ENCODE measurements at places on chromosomes 5 and 9.

DNA sequence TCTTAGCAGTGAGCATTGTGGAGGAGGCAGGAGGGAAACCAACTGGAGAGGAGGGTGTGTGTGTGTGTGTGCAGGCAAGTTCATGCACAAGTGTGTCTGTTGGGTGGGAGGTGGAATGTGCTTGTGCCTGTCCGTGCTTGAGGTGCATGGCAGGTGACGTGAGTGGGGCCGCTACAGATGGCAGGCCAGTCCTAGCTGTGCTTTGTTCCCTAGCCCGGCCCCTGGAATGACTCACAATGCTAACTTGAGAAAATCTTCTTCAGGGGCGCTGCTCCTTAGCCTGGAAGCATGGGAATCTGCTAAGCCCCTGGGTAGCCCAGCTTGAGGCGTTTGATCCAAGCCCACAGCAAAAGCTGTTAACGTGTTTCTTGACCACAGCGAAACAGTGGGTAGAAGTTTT, 25.0 kb upstream of the DMRT2 start:
- DNase-seq = no peak

DNA sequence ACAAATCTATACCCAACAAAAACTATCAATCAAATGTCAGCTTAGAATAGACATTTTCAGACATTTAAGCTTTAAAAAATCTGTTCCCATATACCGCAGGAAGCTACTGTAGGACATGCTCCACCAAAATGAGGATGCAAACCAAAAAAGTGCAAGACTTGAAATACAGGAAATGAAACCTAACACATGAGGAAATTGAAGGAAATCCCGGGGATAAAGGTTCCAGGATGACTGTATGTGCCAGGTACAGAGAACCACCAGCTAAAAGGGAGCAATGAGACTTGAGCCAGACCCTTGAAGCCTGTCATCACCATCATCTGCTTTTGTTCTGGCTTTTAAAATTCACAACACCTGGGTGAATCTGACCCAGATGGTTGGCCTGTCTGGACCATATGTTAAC, 21.4 kb downstream of the DIAPH1 start:
- DNase-seq = no peak

DNA sequence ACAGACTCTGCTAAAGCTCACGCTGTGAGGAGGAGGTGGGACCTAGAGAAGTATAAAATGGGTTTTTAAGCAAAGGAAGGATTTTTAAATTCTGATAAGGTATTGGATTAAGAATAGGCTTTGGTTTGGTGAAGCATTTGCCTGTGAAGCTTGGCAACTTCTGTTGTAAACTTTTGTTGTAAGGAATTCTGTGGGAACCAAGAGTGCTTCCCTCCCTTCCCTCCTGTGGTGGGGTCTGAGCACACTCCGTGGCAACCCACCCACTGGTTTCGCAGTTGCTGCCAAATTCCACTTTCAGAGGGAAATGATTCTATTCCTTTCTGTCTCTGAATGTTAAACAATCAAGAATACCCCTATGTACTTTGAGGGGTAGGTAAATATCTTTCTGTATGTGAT, 28.6 kb upstream of the GTF2H2C start:
- no peak for DNase-seq

DNA sequence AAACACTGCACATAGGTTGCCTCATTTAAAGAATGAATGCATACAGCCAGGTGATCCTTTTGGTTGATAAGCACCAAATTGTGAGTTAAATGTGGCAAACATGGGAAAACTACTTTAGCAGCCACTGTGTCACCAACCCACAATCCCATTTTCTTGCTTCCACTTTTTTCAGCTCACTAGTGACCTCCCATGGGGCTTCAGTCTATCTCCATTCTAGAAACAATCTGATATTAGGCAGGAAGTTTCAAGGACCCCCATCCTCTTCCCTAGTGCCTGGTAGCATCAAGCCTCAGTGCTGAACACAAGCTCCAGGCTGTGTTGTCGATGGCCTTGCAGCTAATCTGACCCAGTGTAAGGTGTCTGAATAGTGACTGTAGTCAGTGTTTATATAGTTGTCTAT, 66.2 kb downstream of the PLPPR1 start:
- DNase-seq = no peak

- no peak for DNase-seq
Measured at GRCh38 chr9:84224246-84224645, 116.3 kb downstream of the SLC28A3 start.

DNA sequence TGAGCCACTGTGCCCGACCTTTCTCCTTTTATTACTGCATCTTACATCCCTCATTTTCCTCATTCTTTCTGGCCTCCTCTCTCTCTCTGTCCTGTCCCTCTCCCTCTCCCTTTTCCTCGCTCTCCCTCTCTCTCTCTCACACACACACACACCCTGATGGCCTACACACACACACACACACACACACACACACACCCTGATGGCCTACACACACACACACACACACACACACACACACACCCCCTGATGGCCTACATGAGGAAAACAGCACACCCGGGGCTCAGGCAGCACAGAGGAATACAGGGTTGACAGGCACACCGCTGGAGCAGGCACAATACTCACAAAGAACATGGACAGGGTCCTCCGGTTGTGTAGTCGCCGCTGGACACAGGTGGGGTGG, 3.8 kb upstream of the FCHSD1 start:
- DNase-seq = no peak

DNA sequence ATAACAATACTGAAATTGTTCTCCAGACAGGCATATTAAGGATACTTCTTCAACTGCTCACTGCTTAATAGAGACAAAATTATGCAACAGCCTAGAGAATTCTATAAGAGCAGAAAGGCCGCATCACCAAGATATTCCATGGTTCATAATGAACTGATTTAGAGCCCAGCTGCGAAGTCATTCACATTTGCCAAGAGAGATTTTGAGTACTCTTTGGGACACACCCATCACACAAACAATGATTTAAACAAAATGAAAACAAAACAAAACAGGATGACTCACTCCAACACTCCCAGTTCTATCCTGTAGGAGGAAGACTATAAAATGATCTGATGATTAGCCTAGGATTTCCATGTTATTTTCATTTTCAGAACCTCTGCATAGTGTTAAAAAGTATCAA, 145.7 kb upstream of the GNA14 start:
- no peak for DNase-seq

DNA sequence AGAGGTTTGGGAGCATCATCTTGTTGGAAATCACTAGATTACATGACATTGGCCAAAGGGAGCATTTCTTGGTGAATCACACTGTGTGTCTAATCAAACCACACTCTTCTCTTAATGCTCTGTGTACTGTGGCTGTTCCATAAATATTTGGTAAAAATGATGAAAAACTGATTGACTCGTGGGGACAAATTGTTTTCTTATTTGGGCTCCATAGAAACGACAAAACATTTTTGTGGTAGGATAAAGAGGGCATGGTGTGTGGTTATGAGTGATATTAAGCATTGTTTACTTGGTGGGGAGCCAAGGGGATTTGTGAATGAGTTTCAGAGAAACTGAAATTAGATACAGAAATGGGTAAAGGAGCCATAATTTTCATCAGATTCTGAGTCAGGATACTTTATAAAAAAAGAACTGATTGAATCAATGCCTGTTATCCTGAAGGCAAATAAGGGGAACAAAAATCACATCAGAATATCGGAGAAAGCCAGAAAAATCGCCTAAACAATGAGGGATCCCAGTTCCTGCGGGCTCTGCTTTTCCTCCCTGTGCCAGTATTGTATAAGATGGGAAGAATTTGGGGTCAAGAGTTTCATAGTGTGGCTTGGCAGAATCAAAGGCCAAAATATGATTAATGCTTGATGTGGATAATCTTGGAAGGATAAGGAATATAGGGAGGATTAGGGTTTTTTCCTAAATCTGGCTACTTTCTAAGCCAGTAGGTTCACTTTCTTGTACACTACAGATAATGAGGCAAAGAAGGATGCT, 33.3 kb downstream of the FBXL7 start:
- no peak for DNase-seq

DNA sequence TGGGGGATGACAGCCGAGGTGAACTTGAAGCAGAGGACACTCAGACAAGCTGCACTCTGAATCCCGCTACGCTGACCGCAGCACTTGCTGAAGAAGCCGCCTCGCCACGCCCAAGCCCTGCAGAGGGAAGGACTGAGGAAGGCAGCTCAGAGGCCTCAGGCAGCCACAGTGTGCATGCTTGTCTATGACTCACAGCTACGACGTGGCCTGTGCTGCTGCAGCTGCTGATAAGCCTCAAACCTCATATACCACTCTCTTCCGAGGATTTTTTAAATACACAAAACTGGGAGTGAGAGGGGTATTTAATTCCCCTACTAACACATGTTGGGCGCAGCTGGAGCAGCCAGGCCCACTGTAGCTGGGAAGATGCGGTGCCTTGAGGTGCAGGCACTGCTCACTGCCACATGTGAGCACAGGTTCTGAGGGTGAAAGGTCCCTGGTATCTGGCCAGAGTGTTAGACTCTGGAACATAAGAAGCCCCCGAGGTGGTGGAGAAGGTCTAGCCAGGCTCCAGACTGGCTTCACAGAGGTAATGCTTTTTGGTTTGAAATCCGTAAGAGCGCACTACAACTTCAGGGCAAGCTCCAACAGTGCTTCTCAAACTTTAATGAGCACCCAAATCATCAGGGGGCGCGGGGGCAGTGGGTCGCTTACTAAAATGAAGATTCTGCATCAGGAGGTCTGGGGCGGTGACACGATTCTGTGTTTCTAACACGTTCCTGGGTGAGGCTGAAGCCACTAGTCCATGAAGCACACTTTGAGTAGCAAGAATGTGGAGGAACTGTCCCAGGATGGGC, 196.8 kb downstream of the AUH start:
- peak; percentile 95 for DNase-seq

GRCh38 chr5:125323613-125324012, 577.2 kb upstream of the ZNF608 start:
- no peak for DNase-seq

DNA sequence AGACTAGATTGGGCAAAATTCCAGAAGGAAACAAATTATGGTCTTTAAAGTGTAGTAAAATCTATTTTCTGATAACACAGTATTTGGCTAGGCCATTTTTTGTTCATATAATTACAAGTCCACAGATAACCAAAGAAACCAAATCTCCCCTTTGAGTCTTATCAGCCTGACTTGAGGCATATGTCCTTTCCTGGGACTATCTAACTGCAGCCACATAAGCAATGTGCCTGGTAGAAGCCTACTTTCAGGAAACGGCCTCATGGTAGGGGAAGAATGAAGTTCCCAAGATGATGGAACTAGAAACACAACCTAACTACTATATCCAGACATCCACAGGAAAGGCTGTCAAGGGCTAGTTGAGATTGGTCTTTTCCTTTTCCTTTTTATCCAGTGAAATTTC, 130.0 kb downstream of the PIK3R1 start:
- DNase-seq = no peak

GRCh38 chr9:33236571-33236970, 3.4 kb upstream of the SPINK4 start:
- DNase-seq = no peak

DNA sequence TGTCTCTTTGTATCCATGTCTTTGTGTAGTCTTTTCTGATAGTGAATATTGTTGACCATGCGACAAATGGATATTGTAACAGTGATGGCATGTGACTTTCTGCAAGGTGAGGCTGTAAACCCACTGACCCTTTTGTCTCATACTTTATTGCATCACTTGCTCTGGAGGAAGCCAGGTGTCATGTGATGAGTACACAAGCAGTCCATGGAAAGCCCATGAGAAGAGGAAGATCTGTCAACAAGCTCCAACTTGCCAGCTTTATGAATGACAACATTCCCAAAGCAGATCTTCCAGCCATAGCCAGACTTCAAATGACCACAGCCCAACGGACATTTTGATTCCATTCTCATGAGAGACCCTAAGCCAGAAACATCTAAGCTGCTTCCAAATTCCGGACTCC, 450.1 kb upstream of the ACTBL2 start:
- DNase-seq = no peak

GRCh38 chr9:137461663-137462395, 2.7 kb upstream of the NSMF start:
- DNase-seq = no peak

GRCh38 chr9:137222190-137223077, at the start of gene RNF208:
RNF208 (minus strand) TSS chr9:137222240; CDS start chr9:137221212, 1,028 bp downstream.
- DNase-seq = no peak

DNA sequence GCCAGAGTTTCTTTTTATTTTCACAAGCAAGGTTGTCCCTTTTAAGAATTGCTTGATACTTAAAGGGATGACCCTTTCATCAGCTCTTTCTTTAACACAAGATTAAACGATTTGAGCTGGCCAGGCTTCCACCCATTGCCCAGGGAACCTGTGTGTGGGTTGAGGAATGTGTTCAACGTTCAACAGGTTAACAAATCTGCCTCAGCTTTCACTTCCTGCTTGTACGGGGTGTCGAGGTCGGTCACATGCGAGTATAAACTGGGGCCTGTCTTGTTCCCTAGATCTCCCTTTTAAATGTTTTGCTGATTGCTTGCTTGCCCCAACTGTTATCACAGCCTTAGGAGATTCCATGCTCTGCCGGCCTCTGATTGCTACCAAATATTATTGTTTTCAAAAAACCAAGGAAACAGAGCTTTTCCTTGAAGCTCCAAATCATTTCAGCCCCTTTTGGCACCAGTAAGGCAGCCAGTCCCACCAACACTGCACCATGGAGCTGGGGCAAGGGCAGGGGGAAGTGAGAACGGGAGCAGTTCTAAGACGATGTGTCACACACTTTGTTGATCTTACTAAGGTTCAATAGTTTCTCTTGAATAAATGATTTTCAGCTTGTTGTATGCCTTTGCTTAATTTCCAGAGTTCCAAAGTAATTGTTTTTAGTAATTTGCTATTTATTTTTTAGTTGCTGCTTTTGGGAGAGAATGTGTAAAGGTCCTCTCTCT, 10.7 kb upstream of the CLK4 start:
- no peak for DNase-seq

GRCh38 chr5:32002755-32003154, 171.4 kb downstream of the GOLPH3 start:
- DNase-seq = no peak

- no peak for DNase-seq
Measured at GRCh38 chr5:67512758-67513157, 316.2 kb upstream of the CD180 start.

- peak; percentile 62 for DNase-seq
Measured at GRCh38 chr9:111298731-111299598, 31.1 kb downstream of the OR2K2 start.

GRCh38 chr5:123535648-123536047, 23.7 kb downstream of the CSNK1G3 start:
- DNase-seq = no peak

Data from MM.1S (cell line).